ENCODE measurements at places on chromosomes 2 and 18.

- no peak for DNase-seq
These were observed 2.6 kb downstream of the IL1R1 start for GRCh38 chr2:102145107-102145506.

DNA sequence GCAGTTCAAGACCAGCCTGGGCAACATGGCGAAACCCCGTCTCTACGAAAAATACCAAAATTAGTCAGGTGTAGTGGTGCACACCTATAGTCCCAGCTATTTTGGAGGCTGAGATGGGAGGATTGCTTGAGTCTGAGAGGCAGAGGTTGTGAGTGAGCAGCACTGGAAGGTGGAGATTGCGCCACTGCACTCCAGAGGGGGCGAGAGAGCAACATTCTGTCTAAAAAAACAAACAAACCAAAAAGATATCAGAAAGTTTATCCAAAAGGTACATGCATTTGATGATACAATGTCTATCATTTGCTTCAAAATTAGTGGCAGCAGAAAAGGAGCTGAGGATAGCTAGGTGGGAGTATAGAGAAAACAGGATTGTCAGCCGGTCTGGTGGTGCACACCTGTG, 39.8 kb upstream of the CABLES1 start:
- DNase-seq, result no peak

GRCh38 chr2:206378835-206379234, 64.5 kb upstream of the ADAM23 start:
- no peak for DNase-seq

GRCh38 chr2:105369777-105370690, 28.8 kb downstream of the FHL2 start:
- peak; percentile 52 for DNase-seq

GRCh38 chr2:171747371-171747770, 60.1 kb downstream of the DYNC1I2 start:
- DNase-seq, result no peak

- no peak for DNase-seq
These were observed 15.4 kb downstream of the CD8A start for GRCh38 chr2:86775338-86775737.

DNA sequence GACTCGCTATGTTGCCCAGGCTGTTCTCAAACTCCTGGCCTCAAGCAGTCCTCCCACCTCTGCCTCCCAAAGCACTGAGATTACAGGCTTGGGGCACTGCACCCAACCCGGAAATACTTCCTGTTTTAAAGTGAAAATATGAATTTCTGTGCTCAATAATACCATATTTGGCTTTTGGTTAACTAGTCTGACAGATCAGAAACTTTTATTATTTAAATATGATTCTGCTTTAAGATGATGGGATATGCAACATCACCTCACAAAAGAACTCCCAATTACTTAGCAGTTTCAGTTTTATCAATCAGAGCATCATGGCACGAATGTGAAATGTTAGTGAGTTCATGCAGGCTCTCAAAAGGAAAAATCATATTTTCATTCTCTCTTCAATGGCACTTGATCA, 120.6 kb downstream of the PTRHD1 start:
- DNase-seq, result no peak

- DNase-seq, result no peak
These were observed 83.1 kb downstream of the BABAM2 start for GRCh38 chr2:27973592-27973991.

GRCh38 chr2:134910763-134911399, 7.7 kb upstream of the CCNT2 start:
- DNase-seq, result no peak

DNA sequence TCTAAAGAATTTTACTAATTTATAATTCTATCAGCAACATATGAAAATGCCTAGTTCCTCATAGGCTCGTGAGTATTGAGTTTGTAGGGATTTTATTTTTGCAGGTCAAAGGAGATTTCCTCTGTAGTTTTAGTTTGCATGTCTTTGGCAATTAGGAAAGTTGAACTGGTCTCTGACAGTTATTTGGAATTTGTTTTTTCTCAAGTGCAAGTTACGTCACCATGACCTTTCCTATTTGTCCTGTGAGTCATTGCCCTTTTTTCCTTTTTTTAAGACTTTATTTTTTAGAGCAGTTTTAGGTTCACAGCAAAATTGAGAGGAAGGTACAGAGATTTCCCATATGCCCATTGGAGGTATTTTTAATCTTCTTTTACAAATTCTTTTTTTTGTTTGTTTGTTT, 29.0 kb downstream of the RAMP1 start:
- DNase-seq, result no peak

- no peak for DNase-seq
These were observed 144.6 kb downstream of the AKAIN1 start for GRCh38 chr18:5052491-5052890.

GRCh38 chr18:35311496-35311895, 21.5 kb upstream of the ZSCAN30 start:
- no peak for DNase-seq

- DNase-seq, result no peak
These were observed 481.3 kb downstream of the PIK3C3 start for GRCh38 chr18:42436222-42436765.

- peak; percentile 60 for DNase-seq
These were observed 28.6 kb downstream of the TEX44 start for GRCh38 chr2:231621051-231621879.

DNA sequence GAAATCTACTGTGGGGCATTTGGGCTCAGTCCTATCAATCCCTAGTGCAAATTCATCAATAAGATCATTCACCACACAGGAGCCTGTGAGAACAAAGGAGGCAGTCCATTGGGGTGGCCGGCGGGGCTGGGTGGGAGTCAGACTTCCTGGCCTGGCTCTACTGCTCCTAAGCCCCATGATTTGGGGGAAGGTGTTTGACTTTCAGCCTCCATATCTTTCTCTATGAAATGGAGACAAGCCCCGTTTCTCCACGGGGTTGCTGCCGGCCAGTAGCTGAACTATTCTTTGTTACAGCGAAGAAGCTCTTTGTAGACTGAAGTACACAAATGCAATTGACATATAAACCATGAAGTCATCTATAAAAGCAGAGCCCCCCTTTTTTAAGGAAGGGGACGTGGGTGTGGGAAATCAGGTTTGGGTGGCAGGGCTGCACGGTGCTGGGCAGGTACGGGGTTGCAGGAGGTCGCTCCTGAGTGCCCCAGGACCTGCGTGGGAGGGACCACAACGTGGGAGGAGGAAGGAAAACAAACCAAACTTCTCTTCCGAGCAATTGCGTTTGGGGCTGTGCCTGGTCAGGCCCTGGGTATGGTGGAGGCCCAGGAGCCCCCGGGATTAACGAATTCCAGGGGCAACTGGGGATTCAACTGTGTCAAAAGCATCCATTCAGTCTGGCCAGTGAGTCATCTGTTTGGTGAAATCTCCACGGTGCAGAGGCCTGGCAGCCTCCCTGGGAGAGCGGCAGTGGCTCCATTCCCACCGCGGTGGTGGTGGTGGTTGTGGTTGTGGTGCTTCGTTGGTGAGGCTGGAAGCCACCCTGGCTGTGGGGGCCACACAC, 18.2 kb downstream of the FBLN7 start:
- DNase-seq, result no peak

GRCh38 chr2:224027070-224027469, 12.0 kb downstream of the SERPINE2 start:
- no peak for DNase-seq

DNA sequence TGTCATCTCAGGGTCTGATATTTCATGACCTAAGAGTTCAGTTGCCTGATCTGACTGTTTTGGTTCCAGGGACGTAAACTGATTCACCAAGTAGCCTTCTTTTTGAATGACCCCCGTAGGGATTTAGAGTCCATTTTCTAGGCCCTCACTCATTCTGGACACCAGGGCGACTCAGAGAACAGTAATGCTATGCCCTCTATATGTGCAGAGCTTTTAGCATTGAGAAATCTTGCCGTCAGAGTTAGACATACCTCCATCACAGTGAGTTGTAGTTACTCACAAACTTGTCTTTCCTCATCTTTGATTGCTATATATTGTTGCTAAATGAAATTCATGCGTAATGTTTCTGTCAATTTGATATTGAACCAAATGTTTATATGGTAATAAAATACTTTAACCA, 92.3 kb downstream of the OSBPL6 start:
- DNase-seq, result no peak

- no peak for DNase-seq
These were observed 10.1 kb upstream of the RNU4ATAC start for GRCh38 chr2:121520641-121520994.

GRCh38 chr2:70431716-70432347, 121.8 kb downstream of the TGFA start:
- DNase-seq, result no peak

GRCh38 chr2:66867063-66867441, 432.1 kb downstream of the MEIS1 start:
- no peak for DNase-seq

- no peak for DNase-seq
These were observed 3.0 kb downstream of the CALCRL start for GRCh38 chr2:187445051-187445450.

Data from NCI-H2029 treated with DMSO at 0.1 percent for 48 hours (cell line).